ENCODE measurements at places on chromosomes 7 and 10.

- no peak for DNase-seq
These were observed 32.4 kb downstream of the SEMA3D start for GRCh38 chr7:85154282-85154937.

DNA sequence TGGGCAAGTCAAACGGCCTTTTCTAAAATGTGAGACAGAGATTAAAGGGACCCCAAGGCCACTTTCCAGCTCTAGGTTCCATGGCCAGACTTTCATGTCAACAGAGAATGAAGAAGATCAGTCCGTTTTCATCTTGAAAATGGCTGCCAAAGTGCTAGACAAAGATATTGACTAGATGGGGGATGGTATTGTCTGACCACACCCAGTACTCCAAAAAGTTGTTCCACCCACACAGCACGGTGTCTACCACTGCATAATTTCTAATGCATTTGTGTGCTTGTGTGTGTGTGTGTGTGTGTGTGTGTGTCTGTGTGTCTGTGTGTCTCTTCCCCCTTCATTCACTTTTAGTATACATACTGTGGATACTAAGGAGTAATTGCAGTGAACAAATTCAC lies 1.3 kb downstream of the COL1A2 start:
- DNase-seq: no peak

- DNase-seq: no peak
These were observed 38.9 kb downstream of the DRGX start for GRCh38 chr10:49356944-49357343.

DNA sequence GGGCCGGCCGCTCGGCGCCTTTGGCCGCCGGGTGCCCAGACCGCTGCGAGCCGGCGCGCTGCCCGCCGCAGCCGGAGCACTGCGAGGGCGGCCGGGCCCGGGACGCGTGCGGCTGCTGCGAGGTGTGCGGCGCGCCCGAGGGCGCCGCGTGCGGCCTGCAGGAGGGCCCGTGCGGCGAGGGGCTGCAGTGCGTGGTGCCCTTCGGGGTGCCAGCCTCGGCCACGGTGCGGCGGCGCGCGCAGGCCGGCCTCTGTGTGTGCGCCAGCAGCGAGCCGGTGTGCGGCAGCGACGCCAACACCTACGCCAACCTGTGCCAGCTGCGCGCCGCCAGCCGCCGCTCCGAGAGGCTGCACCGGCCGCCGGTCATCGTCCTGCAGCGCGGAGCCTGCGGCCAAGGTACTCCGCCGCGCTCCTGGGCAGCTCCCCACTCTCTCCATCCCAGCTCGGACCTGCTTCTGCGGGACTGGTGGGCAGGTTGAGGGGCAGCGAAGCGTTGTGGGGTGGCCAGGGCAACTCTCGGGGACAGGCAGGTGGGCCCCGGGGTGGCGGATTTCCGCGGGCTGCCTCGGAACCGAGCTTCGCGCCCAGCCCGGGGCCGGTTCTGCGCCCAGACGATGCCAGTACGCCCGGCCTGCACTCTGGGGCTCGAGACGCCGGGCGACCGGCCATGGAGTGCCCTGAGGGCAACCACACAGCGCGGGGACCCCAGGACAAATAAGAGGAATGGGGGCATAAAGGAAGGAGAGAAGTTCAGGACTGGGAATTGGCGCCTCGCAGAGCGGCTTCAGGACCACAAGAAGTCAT lies 578 bp downstream of the HTRA1 start:
- no peak for DNase-seq

- DNase-seq: peak; percentile 48
These were observed 100.7 kb downstream of the NKX6-2 start for GRCh38 chr10:132685101-132685891.

DNA sequence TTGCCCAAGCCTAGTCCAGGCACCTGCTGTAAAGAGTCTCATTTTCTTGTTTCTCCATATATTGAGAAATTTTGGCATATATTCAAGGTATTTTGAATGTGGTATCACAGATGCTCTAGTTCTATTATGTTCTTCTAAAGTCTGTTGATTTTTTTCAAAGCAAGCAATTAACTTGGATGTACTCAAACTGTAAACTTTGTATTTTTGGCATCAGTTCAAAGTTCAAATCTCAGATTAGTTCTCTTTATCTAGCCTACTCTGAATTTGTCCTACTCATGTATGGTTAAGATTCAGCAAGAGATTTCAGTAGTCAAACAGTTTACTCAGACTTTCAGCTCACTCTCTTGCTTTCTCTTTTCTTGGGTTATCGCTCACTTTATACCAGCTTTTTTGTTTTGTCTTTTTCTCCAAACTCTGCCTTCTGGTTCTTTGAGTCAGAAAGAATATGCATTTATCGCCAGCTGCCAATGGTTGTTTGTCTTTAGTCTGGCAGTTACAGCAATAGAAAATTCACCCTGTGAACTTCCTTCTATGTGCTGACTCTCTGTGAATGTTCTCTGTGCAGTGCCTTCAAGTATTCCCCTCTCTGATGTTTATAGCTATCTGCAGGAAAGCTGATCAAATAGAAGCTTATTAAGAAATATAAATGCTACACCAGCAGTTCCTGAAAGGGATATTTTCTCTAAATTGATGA lies 56.0 kb downstream of the ANKRD7 start:
- DNase-seq: no peak

DNA sequence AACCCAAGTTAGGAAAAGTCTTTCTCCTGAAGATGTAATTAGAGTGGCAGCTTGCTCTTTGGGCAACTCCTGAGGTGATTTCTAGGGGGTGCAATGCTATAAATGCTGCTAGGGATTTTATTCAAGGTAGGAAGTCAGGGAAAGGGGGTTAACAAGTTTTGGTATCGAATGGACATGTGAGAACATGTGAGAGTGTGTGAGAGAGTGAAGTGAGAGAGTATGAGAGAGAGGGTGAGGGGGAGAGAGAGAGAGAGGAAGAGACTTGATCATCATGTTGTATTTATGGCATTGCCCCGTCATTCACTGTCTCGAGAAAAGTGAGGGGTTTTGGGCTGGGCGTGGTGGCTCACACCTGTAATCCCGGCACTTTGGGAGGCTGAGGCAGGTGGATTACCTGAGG lies 50.9 kb downstream of the MCU start:
- no peak for DNase-seq

GRCh38 chr10:16586358-16587138 lies 64.9 kb upstream of the C1QL3 start:
- no peak for DNase-seq

GRCh38 chr7:49775065-49775948 lies 1.9 kb downstream of the VWC2 start:
- peak; percentile 19 for DNase-seq

- DNase-seq: no peak
These were observed 165.7 kb upstream of the FZD1 start for GRCh38 chr7:91098566-91098965.

DNA sequence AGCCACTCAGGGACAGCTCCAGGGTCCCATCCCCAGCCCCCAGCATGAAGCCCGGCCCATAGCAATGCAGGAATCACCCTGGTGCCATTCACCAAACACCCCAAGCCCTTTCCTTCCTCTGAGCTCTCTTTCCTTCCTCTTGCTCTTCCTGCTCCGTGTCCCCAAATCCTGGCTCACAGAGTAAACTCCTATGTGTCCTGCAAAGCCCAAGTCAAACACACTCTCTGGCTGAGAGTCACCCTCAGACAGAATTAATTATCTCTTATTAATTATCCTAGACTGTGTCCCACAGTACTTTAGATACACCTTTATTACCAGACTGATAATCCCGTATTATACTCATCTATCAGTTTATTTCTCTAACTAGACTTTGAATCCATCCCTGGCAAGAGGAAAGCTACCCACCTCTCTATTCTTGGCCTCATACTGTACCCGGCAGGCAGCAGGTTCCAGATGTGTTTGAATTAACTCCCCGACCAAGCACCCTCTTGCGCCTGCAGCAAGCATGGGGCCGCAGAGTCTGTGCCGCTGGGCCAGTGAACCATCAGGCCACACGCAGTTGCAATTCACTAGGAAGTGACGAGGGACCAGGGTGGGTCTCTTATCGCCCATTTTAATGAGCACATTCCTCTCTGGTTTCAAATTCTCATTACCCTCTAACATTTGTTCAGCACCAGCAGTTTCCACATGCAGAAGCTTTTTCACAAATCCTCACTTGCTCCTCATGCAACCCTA lies 86.7 kb downstream of the PRKAG2 start:
- DNase-seq: no peak

GRCh38 chr10:104450954-104451353 lies 97.3 kb downstream of the CFAP58 start:
- no peak for DNase-seq

GRCh38 chr7:2237109-2237602 lies 4.4 kb upstream of the MAD1L1 start:
- DNase-seq: no peak

- peak; percentile 52 for DNase-seq
These were observed 36.7 kb upstream of the ABLIM1 start for GRCh38 chr10:114694752-114695151.

DNA sequence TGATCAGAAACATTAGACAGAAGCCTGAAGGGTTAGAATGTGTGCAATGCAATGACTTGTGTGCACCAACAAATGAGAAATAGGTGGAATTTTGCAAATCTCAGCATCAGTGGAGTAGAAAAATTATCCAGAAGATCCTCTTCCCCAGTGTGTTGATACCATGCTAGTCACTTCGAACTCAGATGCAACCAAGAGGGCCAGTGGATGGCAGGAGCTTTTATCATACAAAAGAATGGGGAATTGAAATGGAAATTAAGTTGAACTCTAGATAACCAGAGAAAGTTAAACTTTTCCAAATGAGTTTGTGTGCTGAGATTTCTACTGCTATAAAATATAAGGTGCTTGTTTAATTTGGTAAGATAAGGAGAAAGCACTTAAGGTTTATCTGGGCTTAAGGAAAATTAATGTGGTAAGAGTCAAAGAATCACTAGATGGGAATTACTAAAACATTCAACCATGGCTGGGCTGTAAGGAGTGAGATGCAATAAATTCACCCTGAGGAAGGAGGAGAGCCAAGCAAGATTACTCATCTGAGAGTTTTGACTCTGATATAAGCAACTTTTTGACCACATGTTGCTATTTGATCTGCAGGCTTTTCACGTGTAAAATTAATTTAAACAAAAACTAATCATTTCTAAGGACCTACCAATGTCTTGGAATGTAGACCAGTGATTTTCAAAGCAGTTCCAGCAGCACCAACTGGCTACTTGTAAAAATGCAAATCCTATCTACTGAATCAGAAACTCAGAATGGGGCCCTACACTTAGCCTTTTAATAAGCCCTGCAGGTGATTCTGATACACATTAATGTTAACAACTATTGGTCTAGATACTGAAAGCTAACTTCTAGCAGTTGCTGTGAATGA lies 113.2 kb downstream of the CDC14C start:
- DNase-seq: no peak

DNA sequence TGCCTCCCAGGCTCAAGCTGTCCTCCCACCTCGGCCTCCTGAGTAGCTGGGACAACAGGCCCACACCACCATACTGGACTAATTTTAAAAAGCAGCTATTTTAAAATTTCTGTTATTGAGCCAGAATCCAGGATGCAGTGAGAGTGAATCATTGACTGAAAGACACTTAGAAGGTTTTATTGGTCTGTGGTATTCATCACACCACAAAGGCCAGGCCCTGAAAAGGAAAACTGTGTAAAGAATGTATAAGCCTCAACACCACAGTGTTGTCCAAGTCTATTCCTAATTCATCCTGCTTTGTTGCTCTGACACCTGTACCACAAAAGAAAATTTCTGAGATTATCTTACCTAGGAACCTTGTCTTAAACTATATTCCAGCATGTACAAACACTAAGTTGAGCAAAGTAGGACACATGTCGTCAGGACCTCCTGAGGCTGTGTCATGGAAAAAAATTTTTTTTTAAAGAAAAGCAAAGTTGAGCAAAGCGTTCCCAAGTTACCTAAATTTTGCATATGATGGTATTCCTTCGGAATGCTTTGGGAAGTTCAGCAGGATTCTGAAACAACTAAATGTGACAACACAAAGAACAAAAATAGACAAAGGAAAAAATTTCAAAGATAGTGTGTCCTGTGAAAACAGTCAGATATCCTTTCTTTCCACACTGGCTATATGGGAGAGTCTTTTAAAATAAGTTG lies 129.6 kb upstream of the MKLN1 start:
- no peak for DNase-seq

- DNase-seq: peak; percentile 16
These were observed 106.7 kb downstream of the PTPRE start for GRCh38 chr10:128013626-128014025.

DNA sequence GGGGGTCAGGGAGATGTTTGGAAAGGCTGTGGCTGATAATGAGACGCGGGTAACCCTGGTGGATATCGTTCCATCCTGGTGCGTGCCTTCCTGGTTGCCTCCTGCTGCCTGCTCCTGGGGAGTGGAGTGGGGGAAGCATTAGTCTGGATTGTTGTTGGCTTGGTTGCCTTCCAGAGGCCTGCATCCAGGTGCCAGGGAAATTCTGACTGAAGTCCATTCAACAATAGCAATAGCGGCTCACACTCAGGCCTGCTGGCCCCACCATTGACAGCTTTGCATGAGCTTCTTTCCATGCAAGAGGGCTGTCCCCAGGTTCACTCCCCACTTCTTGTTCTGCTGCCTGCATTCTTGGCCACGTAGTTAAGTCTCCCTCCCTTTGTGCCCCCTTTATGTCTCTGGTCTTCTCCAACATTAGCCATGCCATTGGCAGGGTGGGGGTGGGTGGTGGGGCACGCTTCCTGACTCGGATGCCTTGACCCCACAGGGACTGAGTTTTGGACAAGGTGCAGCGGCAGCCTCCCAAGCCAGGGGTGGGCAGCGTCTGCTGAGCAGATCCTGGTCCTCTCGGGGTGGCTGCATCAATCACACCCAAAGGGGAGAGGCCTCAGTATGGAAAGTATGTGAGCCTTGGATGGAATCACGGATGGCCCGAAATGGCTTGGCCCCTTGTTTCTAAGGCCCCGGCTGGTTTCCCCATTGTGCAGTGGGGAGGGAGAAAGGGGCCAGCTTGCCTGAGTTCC lies 150.2 kb downstream of the GRK5 start:
- no peak for DNase-seq

GRCh38 chr10:79098596-79099015 lies 29.8 kb downstream of the ZMIZ1 start:
- DNase-seq: no peak

GRCh38 chr7:2614631-2615330 lies 17.0 kb upstream of the TTYH3 start:
- DNase-seq: no peak

DNA sequence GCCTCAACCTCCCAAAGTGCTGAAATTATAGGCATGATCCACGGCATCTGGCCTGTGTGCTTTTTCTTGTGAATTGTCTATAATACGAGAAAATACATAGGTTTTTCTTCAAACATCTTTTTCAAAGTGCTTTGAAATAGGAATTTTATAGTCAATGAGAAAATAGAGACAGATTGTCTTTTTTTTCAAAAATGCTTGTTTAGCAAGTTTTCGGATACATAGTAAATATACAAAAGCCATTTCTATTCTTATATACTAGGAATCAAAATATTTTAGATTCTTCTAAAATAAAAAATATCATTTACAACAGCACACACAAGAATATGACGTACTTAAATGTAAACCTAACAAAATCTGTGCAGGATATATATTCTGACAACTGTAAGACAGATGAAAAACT lies 1.6 kb upstream of the LYZL2 start:
- no peak for DNase-seq

DNA sequence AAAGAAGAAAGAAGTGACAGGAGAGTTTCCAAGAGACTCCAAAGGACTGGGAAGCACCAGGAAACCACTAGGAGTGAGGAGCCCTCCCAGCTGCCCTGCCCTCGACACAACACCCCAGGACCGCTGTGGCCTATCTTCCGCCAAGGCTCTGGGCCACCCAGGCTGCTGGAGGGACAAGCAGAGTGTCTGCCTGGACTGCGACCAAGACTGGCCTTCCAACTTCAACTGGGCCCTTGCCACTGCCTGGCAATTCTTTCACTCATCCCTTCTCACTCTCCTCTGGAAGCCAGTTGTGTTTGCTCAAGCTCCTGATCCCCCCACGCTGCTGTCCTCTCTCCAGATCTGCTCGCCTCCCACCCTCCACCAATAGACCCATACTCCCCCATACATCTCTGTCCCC lies 10.2 kb downstream of the KIAA1549 start:
- no peak for DNase-seq
